Brain pericyte (primary cell): ENCODE measurements at places on chromosomes 7 and 10.

DNA sequence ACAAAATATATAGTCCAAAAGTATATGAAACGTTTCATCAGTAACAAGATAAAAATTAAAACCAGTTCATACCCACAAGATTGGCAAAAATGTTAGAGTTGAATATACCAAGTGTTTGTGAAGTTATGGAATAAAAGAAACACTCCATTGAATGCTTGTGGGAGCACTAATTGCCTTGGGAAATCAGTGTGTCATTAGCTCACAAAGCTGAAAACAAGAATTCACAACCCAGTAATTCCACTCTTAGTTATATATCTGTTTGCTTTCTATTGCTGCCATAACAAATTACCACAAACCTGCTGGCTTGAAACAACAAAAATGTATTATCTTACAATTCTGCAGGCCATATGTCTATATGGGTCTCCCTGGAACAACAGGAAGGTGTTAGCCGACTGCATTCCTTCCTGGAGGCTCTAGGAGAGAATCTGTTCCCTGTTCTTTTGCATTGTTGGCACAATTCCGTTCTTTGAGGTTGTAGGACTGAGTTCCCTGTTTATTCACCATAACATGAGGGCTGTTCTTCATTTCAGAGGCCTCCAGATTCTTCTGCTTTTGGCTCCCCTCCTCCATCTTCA, 45.7 kb downstream of the SEM1 start:
- no peak for DNase-seq

DNA sequence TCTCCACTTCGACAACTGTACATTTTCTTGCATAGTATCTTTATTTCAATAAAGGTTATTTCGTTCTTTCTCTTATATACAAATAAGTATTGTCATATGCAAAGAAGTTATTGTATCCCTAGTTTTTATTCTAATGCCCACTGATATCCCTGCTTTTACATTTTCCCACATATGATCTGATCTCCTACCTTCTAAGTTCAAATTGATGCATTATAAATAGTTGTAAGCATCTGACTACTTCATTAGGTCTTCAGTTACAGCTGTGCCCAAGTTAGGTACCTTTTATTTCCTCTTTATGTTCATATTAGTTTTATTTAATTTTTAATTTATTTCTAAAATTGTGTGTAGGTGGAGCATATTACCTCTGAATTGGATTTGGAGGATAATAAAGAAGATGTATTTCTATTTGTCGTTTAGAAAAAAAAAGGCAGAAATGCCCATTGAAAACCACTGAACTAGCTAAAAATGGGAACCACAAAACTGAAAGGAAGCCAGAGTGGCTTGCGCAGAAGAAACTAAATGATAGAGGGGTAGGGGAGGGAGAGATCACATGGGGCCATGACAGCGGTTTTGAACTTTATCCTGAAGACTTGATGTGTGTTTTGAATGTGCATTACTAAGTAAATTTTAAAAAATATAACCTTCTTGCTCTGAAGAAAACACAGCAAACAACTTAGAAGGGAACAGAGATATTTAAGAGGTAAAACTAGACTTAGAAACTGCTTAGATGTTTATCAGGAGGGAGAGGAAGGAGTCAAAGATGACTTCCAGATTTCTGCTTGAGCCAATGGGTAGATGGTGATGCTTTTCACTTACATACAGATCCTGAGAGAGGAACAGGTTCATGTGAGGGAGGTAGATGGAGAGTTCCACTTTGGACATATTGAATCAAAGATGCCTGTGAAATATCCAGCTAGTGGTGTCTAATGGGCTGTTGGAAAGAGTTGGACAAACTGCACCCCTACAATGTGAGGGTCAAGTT, 9.3 kb upstream of the ZC3HAV1L start:
- DNase-seq: no peak

DNA sequence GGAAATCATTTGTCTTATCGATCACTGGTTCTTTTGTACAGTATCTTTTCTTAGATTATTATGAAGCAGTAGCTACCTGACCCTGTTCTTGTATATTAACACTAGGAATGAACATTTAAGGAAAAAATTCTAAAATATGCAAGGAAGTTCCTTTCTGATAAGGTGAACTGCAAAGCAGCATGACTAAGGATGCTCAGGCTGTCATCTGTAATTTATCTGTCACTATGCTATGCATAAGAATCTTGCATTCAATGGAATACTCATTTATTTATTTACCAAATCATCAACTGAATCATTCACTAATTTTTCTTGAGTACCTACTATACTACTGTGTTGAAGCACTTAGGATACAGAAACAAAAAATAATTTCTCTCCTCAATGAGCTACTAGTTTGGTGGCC, 5.8 kb downstream of the GSDME start:
- no peak for DNase-seq

- no peak for DNase-seq
These were observed 11.7 kb downstream of the ATP6V1F start for GRCh38 chr7:128874140-128875031.

GRCh38 chr10:35135861-35136260, 9.2 kb downstream of the CREM start:
- DNase-seq: no peak

- no peak for DNase-seq
These were observed 20.4 kb downstream of the ZNF365 start for GRCh38 chr10:62394556-62395018.

DNA sequence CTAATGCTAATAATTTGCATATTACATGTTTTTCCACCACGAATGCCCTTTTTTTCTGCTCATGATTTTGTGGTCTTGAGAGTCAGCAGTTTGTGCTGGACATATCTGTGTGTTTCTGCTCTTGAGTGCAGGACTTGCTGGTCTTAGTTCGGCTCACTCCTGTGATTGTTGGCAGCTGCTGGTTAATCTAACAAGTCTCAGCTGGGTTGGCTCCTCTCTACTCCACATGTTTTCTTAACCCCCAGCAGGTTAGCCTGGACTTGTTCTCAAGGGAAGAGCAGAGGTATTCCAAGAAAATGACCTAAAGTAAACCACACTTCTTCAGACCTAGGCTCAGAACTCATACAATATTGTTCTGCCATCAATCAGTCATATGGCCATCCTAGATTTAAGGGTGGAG, 1238.9 kb downstream of the XPNPEP1 start:
- no peak for DNase-seq

GRCh38 chr7:75639071-75639885, 99.5 kb downstream of the HIP1 start:
- DNase-seq: no peak

DNA sequence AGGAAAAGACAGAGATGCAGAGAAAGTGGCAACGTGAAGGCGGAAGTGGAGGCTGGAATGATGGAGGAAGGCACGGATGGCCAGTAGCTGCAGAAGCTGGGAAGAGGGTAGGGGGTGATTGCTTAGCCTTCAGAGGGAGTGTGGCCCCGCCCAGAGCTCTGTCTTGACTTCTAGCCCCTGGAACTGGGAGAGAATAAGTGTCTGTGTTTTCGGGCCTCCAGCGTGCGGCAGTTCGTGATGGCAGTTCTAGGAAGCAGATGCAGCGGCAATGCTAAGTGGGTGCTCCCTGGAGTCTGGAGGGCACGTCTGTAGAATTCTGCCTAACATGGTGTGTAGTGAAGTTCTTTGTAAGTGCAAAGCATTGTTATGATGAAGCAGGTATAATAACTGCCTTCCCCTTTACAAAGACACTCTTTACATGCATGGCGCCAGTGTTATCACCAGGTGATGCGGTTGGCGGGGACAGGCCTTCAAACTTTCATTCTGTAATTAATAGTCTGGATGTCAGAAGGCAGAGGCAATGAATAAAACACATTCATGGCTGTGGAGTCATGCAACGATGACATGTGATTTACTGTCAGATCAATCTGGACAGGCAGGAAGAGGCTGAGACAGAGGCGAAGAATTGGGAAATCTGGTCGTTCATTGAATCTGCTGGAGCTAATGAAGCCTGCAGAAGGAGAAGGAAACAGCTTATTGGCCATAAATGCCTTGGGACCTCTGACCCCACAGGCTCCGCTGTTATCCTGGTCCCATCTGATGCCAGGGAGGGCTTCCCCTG, 228.6 kb downstream of the GLRX3 start:
- DNase-seq: no peak

DNA sequence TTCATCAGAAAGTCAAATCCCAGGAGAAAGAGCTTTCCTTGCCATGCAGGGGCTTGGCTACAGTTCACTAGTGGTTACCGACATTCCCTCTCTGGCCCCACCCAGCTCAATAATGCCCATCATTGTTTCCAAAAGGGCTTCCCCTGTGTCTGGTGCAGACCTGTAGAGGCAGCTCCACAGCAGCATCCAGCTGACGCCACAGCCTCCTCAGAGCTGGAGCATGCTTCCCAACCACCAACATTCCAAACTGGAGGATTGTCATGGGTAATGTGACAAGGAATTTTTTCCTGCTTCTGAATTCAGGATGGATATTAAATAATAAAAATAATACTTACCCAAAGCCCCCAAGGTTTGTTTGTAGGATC, 77.4 kb downstream of the ZNF365 start:
- DNase-seq: no peak

- no peak for DNase-seq
These were observed 67.6 kb downstream of the TMEM130 start for GRCh38 chr7:98802088-98802780.

DNA sequence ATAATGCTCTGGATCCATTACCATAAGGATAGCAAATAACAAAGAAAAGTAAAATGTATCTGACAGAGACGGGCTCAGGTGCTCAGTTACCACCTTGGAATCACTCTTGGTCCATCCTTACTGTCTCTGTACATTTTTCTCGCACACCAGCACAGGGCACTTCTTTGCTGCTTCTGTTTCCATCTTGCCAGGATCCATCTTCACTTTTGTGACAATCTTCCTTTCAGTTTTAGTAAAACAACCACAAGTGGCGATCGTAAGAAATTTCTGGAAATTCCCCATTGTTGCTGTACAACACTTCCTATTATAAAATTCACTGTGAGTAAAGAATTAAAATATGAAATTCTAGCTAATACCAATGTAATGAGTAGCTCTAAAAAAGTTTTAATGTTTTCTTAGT, 695.5 kb downstream of the GRM8 start:
- DNase-seq: no peak

- no peak for DNase-seq
These were observed 82.9 kb upstream of the PDGFA start for GRCh38 chr7:602341-603141.

- DNase-seq: no peak
These were observed at the start of gene AOC1 for GRCh38 chr7:150852371-150852905. TSS of gene AOC1 (plus strand) at chr7:150852517. CDS start at chr7:150856471, 3,954 bp downstream.

DNA sequence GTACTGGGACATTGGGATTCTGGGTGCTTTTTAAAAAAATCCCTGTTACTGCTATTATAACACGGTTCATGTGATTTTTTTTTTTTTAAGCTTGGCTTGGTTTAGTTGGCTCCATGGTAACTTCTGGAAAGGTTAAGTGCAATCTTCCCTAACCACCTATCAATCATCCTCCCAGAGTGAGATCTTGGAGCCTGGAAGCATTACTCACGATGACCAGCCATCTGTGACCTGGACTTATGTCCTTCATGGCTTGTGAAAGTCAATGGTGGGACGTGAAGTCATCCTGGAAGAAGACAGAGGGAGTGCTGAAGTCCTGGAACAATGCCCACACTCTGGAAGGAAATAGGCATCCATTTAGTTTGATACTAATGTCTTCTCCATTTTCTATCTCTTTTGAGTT, 135.5 kb upstream of the FRMD4A start:
- no peak for DNase-seq

GRCh38 chr7:25835197-25835596, 316.8 kb upstream of the NFE2L3 start:
- DNase-seq: no peak

- no peak for DNase-seq
These were observed 72.7 kb upstream of the ARID5B start for GRCh38 chr10:61828788-61829187.

GRCh38 chr7:44081266-44081748, 1.0 kb downstream of the POLM start:
- DNase-seq: no peak

- DNase-seq: no peak
These were observed 128.8 kb downstream of the TEX36 start for GRCh38 chr10:125554016-125554703.

DNA sequence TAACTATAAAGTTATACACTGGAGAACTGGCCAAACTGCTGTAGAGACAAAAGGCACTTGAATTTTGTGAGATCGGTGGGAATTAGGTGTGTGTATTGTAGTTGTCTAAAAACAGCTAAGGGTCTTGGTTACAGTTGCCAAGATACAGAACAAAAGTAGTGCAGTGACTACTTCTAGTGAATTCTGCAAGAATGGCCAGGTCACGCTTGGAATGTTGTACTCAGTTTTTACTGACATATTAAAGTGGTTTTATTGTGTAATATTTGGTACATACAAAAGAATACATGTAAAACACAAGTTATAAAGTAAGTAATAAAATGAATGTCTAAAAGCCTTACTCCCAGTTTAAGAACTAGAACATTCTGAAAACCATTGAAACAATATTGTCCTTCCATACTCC, 42.4 kb downstream of the PRPF18 start:
- no peak for DNase-seq

DNA sequence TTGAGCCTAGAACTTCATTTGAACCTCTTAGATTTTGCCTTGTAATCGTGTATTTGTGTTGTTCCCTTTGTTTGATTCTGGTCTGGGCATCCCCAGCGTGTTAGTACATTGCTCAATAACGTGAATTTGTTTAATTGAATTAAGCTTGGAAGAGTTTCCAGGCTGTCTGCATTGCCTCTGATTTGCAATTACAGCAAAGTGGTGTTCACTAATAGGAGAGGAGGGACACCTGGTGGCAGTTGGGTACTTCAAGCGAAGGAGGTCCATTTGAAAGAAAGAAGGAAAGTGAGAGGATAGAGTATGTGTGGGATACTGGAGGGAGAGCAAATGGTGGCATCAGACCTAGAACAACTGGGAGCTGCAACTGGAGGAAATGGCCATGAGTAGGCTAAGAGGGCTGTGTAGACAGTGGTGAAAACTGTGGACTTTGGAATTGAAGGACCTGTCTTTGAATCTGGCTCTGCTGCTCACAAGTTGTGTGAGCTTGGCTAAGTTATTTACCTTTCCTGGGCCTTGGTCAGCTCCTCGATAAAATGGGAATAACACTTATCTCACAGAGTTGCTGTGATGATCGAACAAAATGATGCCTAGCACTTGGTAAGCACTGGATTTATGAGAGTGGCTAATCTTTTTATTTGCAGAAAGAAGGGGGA, 15.1 kb downstream of the LSMEM1 start:
- no peak for DNase-seq

GRCh38 chr10:57579926-57580325, 687.8 kb downstream of the IPMK start:
- peak; percentile 0 for DNase-seq

- DNase-seq: no peak
These were observed 60.1 kb downstream of the BTRC start for GRCh38 chr10:101414034-101414433.

GRCh38 chr10:3451516-3452172, 279.1 kb upstream of the PITRM1 start:
- DNase-seq: no peak

GRCh38 chr10:86646532-86646931, 7.8 kb upstream of the OPN4 start:
- no peak for DNase-seq

GRCh38 chr7:135771961-135772638, 23.5 kb upstream of the FAM180A start:
- no peak for DNase-seq

- no peak for DNase-seq
These were observed 33.2 kb downstream of the TACR2 start for GRCh38 chr10:69383558-69383957.
